ENCODE measurements at places on chromosomes 3 and 15.

DNA sequence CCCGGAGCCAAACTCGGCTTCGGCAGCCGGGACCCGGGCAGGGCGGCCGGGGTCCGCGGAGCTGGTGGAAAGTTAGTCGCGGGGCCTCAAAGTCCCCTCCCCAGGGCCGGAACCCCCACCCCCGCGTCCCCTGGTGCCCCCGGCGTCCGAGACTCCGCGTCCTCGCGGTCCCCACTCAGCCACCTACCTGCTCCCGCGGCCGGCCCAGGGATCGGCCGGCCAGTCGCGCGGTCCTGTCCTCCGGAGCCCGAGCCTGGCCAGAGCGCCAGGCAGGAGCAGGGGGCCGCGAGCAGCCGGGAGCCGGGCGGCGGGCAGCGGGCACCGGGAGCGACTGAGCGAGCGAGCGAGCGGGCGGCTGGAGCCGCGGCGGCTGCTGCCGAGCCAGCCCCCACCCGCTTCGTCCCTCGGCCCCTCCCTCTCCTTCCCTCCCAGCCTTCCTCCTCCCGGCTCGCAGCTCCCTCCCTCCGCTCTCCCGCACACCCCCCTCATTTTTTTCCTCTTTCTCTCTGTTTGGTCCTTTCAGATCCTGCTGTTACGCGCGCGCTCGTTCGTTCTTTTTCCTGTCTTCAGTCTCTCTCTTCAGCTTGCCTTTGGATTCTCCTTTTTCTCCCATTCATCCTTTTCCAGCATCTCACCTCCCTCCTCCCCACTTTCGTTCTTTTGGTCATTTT is at the start of gene MEGF11:
TSS of gene MEGF11 (minus strand) at position 333 of the 671 bp plus-strand sequence. CDS start 125,347 bp downstream, outside the sequence.
- DNase-seq: no peak

DNA sequence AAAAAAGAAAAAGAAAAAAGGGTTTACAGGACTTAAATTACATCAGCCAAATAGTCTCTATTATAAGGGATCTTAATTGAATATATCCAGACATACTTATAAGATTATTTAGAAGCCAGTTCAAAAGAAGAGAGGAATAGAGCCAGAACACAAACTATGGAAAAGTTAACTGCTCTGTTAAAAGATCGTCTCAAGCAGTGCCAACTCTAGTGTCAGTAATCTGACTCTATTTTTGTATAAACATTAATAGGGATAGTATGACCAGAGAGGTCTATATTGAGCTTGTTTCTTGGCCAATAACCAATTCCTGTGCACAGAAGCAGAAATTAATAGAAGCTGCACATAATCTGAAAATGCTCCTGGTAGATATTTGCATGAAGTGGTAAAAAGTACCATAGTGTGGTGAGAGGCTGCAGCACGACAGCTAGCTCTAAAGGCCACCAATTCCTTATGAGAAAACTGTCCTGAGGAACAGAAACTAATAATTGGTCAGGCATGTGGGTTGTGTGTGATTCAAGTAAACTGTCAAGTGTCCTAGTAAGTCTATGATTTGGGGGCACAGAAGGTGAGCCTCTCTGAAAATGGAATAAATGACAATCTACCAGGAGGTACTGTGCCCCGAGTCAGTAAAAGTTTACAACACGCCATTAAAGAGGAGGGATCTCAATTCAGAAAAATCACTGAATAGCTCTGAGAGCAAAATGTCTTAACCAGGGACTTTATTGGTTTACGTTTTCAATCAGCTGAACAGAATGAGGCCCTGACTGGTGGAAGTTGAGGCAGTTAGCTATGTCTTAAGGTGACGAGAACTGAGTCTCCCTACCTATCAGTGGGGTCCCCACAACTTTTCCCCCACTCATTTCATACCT is 51.5 kb upstream of the NANOGP8 start:
- no peak for DNase-seq

DNA sequence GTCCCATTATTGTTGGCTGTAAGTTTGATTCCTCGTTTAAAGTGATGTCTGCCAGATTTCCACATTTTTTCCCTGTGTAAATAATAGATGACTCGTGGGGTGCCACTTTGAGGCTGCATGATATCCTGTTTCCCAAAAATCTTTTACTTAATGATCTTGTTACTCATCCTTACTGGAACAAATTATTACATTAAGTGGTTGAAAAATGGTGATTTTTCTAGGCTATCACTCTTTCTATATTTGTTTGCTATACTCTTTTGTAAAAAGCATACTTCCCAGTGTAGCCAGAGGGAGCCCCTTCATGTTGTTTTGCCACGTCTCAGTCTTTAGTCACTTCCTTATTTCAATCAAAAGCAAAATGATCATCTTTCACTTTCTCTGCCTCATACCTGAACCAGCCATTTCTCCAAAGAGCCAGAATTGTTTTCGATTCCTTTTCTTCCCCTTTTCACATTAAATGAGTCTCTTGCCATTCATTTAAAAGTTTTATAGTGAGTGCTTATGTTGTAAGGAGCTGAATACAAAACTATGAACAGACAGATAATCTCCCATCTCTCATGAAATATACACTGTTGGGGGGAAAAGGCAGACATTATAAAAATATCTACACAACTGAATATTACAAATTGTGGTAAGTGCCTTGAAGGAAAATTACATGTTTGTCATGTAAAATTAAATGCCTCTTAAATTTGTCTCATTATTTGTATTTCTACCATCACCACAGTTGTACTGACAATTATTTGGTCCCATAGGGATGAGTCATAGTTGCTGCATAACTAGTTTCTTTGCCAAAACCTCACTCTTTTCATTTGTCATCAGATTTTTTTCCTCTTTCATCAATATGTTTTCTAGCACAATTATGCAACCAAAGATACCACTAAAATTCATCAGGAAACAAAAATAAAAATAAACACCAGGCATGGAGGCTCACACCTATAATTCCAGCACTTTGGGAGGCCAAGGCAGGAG is 41.5 kb downstream of the ADGRG7 start:
- no peak for DNase-seq

DNA sequence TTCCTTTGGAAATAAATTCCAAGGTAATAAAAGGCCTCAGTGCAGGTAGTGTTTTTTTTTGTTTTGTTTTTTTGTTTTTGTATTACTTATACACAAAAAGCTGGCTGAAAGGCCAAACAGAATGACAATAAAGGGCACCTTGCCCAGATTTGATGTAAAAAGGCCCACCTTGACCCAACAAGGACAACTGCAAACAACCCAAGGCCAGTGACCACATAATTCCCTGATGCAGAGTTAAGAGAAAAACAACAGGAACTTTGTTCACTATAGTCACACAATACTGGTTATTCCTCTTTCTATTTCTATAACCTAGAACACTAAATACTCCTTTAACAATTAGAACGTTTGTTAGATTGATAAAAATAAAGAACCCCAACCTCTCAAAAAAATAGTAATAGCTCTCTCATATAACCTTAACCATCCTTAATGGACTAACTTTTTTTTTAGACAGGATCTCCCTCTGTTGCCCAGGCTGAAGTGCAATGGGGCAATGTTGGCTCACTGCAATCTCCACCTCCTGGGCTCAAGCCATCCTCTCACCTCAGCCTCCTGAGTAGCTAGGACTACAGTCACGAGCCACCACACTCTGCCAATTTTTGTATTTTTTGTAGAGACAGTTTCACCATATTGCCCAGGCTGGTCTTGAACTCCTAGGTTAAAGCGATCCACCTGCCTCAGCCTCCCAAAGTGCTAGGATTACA is 113.3 kb downstream of the MAGI1 start:
- DNase-seq: no peak

GRCh38 chr3:172522871-172523818 is at the start of gene TNFSF10:
TNFSF10 (minus strand) TSS chr3:172523430; CDS start chr3:172523384, 46 bp downstream.
- peak; percentile 27 for DNase-seq

DNA sequence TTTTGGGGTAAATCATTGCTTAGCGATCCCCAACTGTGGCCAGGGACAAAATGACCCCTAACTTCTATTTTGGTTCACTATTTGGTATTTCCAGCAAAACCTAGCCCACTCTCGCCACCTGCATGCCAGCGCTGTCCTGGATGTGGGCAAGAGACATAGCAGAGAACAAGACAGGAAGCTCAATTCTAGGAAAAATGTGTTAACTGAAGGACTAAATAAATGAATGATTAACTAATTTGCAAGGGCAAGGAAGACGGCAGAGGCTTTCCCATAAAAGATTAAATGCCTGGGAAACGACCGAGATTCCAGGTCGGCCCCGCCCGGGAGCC is 408 bp downstream of the NICN1 start:
- no peak for DNase-seq

- DNase-seq: no peak
Observed at GRCh38 chr3:150840802-150841515, 64.3 kb downstream of the MINDY4B start.

- DNase-seq: no peak
Observed at GRCh38 chr3:73796382-73796781, 171.6 kb upstream of the PDZRN3 start.

DNA sequence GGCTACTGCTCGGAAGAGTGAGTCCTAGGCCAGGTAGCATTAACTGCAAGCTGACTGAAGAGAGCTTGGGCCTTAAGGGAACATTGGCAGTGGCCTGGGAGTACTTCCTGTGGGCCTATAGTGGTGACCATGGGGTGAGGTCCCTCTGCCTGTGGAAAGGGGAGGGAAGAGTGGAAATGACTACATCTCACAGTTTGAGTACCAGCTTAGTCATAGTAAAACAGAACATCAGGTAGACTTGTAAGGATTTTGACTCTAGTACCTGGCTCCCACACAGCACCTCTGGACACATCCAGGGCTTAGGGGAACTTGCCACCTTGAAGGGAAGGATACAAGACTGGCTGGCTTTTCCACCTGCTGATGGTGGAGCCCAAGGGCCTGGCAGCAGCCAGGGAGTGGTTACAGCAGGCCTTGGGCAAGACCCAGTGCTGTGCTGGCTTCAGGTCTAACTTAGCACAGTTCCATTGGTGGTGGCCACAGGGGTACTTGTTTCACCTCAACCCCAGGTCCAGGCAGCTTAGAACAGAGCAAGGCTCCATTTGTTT is 147.8 kb downstream of the SLC9A9 start:
- no peak for DNase-seq

GRCh38 chr15:41377978-41378377 is 24.3 kb downstream of the NDUFAF1 start:
- no peak for DNase-seq

GRCh38 chr3:197989651-197990050 is 29.6 kb downstream of the LMLN start:
- no peak for DNase-seq

GRCh38 chr15:40928821-40929659 is at the start of gene DLL4:
DLL4 (plus strand) TSS chr15:40929340; CDS start chr15:40929669, 329 bp downstream.
- no peak for DNase-seq

DNA sequence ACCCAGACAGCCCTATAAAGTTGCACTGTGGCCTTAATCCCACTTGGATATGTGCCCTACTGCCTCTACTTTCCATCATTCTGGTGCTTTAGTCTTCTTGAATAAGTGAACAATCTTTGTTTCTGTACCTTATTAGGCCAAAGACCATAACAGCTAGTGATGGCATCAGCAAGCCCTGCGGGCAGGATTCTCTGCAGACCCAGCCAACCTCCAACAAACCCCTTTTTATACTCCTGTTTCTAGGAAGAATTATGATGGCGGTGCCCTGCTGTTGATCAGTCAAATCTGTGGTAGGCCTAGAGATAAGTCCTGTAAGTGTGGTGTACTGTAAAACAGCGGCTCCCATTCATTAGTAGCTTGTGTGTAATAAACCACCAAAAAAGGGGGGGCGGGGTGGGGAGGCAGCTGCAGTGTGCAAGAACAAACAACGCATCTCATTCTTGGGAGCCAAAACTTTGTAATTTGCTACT is 40.5 kb downstream of the SOX2 start:
- DNase-seq: no peak

GRCh38 chr15:68537097-68537496 is 41.7 kb upstream of the CORO2B start:
- DNase-seq: no peak

- DNase-seq: no peak
Observed at GRCh38 chr3:155239960-155240359, 53.5 kb downstream of the STRIT1 start.
